ENCODE measurements at places on chromosomes 6 and 20.

- DNase-seq, result no peak
Measured at GRCh38 chr6:15882915-15883314, 220.1 kb upstream of the DTNBP1 start.

GRCh38 chr6:73675466-73676098 lies 20.4 kb upstream of the CD109 start:
- DNase-seq, result peak; percentile 50

DNA sequence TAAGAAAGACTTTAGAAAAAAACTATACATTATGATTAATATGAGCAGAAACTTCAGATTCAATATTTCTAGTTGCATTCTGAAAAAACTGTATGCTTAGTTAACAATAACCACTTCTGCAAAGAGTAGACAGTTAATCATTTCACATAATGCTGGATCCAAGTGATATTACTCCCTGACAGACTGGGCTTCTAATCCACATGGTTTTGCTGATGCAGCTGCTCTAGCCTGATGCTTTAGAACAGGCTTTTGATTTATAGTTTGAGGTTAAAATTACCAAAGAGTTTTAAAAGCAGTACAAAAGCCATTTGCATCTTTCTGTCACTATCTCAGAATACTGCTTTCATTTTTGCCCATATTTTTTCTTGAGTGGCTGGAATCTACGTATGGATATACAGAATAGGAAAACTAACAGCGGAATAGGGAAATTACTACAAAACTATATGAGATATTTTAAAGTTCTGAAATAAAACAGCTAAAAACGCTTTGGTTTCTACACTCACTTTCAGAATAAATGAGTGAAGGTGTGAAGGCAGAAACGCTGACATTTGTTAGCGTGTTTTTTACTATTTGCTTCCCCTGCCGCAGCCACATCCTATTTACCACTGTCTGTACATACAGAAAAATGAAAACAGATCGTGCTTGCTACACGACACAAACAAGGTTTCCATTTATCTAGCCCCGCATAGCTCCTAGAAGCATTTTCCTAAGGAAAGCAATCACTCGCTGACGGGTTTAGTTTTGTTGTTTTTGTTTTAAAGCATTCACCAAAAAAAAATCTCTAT lies 61.7 kb downstream of the METTL24 start:
- DNase-seq, result no peak

DNA sequence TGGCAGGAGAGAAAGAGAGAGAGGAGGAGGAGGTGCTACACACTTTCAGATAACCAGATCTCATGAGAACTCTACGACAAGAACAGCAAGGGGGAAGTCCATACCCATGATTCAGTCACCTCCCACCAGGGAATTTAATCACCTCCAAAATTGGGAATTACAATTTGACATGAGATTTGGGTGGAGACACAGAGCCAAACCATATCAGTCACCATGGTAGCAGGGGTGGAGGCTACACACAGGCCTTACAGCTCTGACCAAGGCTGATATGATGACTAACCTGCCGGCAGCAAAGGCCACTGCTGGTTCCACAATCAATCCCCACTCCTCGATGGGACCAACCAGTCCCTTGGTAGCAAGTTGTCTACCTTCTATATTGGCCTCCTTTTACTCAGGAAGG lies 13.6 kb upstream of the RBM24 start:
- no peak for DNase-seq

GRCh38 chr6:13281686-13282085 lies 46.7 kb downstream of the TBC1D7 start:
- DNase-seq, result no peak

DNA sequence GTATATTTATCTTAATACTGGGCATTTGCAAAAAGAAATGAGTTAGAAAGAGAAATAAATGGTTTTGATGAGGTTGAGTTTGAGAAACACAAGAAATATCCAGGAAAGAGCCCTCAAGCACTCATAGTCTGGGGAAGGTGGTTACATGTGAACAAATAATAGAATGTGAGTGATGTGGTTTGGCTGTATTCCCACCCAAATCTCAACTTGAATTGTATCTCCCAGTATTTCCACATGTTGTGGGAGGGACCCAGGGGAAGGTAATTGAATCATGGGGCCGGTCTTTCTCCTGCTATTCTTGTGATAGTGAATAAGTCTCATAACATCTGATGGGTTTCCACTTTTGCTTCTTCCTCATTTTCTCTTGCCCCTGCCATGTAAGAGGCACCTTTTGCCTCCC lies 334.1 kb downstream of the COL12A1 start:
- DNase-seq, result no peak

DNA sequence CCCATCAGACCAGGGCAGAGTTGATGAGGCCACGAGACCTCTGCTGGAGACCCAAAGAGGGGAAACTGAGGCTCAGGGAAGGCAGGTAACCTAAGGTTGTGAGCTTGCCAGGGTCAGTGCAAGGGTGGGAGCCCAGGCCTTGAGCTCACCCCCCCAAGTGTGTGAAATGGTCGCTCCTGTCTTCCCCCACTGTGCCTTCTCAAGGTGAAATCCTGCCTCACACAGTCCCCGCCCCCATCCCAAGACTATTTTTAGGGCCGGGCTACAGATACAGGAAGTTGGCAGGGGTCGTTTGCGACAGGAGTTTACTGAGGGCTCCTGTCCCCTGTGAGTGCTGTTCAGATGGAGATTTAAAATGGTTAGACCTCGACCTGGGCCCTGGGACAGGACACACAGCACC lies 18.7 kb upstream of the GATA5 start:
- no peak for DNase-seq

DNA sequence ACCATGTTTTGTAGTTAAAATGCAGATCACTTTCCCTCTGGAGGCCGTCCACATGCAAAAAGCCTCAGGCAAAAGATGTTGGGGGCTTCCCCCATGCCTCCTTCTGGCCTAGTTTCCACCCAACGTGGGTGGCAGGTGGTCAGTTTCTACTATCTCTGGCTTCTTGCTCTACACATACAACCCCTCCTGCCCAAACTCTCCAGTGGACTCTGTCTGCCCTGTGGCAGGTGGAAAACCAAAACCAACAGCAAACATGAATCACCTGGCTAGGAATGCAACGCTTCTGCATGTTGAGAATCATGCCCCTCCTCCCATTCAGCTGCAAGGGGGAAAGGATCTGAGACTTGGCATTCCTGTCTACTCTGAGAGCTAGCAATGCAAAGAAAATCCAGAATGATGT lies 94.8 kb downstream of the MBOAT1 start:
- DNase-seq, result no peak

GRCh38 chr20:61806995-61807394 lies 258.7 kb downstream of the TAF4 start:
- no peak for DNase-seq

DNA sequence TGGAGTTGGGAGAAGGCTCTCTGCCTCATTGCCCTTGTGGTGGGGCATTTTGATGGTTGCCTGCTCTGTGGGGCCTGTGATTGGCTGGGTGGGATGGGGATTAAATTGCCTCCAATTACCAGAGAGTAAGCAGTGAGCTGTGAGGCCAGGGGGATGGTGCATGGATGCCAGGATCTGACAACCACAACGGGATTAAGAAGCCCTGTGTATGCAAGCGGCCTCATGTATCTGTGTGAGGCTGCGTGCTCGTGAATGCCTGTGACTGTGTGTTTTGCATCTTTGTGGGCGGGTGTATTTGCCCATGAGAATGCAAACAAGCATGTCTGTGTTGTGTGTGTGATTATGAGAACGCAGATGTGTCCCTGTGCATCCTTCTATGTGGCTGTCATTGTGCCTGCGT lies 46.1 kb downstream of the CD40 start:
- no peak for DNase-seq

- no peak for DNase-seq
Measured at GRCh38 chr6:13417431-13417830, 70.0 kb downstream of the GFOD1 start.

DNA sequence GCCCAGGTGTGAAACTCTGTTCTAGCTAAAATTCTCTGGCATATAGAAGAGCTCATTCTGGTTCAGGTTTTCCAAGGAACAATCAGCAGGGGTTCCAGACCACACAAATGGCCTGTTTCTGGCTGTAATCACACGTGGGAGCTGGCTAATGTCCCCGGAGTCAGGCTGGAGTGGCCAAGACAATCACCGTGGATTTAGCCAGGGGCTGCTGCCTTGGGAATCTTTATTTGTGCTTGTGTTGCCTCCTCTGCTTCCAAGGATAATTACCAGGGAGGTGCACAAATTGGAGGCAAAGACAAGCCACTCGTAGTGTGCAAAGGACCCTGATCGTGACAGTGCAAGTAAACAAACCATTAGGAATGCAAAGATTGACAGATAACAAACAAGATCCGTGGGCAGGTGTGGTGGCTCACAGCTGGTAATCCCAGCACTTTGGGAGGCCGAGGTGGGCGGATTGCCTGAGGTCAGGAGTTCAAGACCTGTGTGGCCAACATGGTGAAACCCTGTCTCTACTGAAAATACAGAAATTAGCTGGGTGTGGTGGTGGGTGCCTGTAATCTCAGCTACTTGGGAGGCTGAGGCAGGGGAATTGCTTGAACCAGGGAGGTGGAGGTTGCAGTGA lies 77.3 kb downstream of the KCNB1 start:
- DNase-seq, result no peak

GRCh38 chr6:137852346-137852745 lies 14.7 kb upstream of the TNFAIP3 start:
- no peak for DNase-seq

- DNase-seq, result no peak
Measured at GRCh38 chr20:5969348-5969935, 19.0 kb downstream of the MCM8 start.

- DNase-seq, result no peak
Measured at GRCh38 chr20:10935658-10936402, 262.0 kb upstream of the JAG1 start.

DNA sequence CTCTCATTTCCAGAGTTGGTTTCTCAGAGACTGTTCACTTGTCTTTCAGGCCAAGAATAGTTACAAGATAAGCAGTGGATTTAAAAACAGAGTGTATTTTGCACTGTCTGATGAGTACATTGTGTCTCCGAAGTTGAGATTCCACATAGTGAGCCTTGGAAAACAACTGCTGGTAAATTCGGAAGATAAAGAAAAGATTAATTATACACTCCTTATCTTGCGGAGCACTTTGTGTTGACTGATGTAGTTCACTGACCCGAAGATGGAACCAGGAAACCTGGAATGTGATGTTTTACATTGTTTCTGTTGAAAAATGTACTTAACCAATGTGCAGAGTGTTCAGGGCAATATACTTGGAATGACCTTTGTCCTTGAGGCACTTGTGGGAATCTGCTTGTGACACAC lies 51.0 kb downstream of the ANKS1A start:
- no peak for DNase-seq

DNA sequence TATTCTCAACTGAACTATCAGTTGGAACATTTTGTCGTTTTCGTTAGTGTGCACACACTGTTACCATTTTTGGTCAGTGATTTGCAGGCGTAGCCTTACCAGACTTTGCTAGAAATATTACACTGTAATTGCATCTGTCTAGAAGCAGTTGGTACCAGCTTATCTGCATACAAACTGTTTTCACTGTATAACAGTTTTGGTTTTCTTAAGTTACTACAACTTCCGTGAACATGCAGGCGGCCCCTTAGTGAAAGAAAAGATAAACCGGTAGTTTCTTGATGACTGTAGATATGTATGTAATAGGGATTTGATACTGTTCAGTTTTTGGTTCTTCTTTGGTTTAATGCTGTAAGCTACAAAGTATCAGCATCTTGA lies 1.3 kb downstream of the DSTN start:
- DNase-seq, result no peak

DNA sequence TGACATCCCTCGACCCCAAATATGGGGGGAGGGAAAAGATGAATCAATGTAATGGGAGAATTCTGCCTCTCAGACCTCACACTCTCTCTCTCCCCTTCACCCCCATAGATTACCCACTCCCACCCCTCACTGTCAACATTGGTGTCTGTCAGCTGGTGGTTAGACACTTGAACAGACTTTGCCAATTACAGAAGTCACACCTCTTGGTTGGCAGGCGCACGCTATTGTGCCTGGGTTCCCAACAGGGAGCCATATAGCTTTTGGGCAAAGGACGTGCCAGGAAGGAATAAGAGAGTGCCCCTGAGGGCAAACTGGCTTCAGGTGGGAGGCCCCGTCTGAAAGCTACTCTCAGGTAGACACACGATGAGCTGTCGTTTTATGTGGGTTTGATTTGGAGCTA lies 54.1 kb upstream of the FYN start:
- DNase-seq, result no peak

GRCh38 chr20:5540091-5540490 lies 210.1 kb upstream of the SHLD1 start:
- no peak for DNase-seq

GRCh38 chr20:5033566-5033965 lies 32.3 kb upstream of the SLC23A2 start:
- DNase-seq, result no peak

DNA sequence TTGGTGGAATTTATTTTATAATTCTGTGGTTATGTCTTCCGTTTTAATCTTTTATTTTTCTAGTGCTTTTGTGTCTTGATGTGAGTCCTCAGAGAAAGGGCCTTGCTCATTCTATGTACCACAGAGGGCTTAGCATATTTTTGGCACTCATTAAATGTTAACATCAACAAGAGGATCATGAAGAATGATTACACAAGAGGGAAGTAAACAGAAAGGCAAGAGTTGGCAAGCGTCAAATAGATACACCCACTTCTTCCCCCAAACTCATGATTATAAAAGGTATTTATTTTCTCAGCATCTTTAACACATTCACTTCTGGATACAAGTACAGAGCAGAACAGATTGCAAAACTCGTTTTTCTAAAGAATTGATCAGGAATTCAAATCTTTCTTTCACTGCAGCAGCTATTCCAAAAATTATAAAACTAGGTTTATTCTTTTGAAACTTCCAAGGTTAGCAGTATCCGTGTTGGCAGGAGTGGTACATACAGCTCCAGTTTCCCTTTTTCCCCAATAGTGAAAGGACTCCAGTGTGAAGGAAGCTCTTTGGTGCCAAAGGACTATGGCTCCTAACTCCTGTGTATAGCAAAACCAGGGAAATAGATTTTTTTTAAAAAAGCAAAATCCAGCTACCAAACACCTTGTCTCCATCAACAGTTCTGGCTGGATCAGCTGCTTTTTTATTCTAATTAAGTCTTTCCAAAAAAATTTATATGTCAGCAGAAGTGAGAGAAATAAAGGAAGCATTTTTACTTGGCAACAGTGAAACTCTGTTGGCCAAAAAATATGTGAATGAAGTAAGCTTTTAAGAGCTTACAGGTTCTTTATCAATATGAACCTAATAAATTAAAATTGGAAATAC lies 221.9 kb downstream of the ADGRG6 start:
- no peak for DNase-seq

DNA sequence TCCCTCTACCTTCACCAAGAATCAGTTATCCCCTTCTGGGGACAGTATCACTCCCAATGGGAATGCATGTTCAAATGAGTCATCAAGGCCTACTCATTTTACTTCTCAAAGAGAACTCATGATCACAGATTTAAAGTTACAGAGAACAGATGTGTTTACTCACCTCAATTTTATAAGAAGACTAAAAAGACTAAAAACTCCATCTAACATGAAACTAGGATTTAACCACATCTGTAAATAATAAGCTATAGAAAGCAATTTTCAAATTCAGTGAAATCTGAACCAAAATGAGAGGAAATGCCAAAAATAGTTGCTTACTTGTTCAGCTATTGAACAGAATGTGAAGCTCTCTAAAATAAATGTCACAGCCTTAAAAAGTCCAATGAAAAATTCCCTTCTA lies 300.1 kb upstream of the KCNQ5 start:
- no peak for DNase-seq

- DNase-seq, result no peak
Measured at GRCh38 chr6:134964451-134965203, 14.7 kb upstream of the ALDH8A1 start.

Measured in activated T-cell treated with anti-CD3 and anti-CD28 coated beads for 48 hours (primary cell).